ENCODE measurements at places on chromosomes 7 and 10.

DNA sequence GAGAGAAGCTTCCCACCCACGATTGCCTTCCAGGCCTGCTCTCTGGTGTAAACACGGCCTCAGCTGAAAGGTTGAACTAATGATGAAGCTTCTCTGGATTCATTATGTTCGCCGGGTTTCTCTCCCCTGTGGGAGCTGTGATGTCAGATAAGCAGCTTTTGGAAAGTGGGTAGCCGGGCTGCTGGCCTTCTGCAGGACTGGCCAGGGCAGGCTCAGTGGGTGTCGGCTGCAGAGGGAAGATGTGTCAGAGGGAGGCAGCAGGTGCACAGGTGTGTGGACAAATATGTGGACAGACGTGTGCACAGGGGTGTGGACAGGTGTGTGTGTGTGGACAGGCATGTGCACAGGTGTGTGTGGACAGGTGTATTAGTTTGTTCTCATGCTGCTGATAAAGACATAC, 28.5 kb upstream of the PSMG3 start:
- no peak for DNase-seq

DNA sequence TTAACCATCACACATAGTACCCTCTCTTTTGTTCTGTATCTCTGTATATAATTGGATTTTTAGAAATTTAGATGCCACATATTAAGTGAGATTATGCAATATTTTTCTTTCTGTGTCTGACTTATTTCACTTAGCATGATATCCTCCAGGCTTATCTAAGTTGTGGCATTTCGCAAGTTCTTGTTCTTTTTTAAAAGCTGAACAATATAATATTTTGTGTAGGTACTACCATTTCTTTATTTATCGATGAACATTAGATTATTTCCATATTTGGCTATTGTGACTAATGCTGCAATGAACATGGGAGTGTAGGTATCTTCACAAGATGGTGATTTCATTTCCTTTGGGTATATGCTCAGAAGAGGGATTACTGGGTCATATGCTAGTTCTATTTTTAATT, 295.0 kb downstream of the SUGCT start:
- no peak for DNase-seq

- no peak for DNase-seq
Observed at GRCh38 chr10:90195288-90195840, 494.0 kb downstream of the KIF20B start.

DNA sequence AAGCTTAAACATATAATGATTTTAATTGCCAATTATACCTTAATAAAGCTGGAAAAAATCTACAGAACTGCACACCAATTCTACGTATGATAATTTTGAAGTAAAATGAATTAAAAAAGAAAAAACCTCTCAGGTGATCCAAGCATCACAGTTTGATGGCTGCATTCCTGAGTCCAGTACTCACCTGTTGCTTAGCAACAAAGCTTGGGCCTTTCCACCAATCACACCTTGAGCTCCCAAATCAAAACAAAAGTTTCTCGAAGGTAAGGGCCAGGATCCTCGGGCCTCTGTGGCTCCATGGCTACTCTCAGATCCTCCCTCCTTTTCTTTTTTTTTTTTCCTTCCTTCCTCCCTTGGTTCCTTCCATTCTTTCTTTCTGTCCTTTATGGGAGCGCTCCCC, 137.2 kb upstream of the PCBD1 start:
- no peak for DNase-seq

- no peak for DNase-seq
Observed at GRCh38 chr7:155274633-155275355, 22.9 kb upstream of the INSIG1 start.

DNA sequence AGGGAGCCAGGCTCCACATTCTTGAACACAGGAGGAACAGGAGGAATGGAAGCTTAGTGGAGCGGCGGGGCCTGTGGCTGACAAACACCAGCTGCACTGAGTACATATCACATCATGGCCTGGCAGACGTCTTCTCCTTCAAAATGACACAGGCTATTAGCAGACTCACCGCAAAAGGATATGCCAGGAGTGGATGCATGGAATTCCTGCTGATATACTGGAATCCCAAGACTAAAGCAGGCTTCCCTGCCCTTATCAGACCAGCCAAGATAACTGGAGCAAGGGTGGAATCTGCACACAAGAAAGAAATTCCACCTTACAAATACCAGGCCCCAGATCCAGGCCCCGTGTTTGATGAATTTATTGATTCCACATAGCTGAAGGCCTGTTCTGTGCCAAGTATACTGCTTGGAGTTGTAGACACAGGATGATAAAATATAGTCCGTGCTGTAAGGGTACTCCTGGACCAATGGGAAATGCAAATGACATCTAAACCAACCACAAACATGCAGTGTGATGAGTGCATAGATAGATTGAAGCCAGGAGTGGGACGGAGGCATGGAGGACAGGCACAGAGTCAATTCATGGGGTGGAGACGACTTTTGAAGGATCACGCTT, 480.5 kb upstream of the ZMIZ1 start:
- no peak for DNase-seq

GRCh38 chr7:20299145-20299544, 31.6 kb upstream of the ITGB8 start:
- no peak for DNase-seq

- no peak for DNase-seq
Observed at GRCh38 chr10:133401500-133401899, 7.5 kb downstream of the MTG1 start.

DNA sequence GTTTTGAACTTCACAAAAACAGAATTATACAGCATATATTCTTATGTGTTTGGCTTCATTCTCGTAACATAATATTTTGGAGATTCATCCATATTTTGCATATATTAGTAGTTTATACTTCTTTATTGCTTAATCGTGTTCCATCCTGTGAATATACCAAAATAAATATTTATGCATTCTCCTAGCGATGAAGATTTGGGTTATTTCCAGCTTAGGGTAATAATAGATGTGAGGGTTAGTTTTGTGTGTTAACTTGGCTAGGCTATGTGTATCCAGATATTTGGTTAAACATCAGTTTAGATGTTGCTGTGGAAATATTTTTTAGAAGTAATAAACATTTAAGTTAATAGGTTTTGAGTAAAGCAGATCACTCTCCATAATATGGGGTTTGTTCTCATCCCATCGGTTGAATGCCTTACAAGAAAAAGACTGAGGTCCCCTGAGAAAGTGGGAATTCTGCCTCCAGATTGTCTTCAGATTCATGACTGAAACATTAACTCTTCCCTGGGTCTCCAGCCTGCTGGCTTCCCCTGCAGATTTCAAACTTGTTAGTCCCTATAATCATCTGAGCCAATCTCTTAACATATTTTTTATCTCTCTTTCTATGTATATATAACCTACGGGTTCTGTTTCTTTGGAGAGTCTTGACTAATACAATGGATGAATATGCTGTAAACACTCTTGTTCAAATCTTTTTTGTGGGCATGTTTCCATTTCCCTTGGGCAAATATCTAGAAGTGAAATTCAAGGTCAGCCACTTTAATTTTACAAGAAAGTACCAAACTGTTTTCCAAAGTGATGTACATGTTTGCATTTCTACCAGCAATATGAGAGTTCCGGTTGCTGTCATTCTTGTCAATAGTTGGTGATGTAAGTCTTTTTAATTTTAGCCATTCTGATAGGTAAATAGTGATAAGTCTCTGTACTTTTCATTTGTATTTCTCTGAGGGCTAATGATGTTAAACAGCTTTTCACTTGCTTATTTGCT, 48.7 kb downstream of the PDK4 start:
- no peak for DNase-seq

- no peak for DNase-seq
Observed at GRCh38 chr10:99329554-99330346, 594 bp downstream of the CNNM1 start.

DNA sequence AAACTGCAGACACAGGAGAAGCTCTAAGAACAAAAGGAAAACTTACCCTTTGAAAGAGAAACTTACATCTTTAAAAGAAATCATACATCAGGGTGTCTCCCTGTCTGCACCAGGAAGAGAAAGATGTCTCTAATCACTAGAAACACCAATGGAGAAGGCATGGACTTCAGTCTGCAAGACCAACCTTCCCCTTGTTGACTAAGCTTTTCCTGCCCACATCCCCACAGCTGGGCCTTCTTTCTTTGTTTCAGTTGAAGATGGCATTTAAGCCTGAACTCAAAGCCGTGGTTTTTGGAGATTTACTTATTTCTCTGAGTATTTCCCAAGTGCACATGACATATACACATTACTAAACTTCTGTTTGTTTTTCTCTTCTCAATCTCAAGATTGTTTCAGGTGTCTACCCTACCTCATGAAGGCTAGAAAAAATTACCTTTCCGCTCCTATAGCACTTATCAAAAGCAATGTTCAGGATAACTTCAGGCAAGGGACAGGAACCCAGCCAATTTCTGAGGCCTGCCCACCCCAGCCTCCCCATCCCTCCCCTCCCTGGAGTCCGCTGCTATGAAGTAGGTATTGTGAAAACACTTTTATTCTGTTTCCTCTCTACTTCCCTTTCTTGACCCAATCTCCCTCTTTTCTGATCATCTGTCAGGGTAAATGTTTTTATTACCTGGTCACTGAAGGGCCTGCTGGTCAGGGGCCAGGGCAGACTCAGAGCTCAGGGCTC, 2.8 kb upstream of the SLC29A3 start:
- no peak for DNase-seq

DNA sequence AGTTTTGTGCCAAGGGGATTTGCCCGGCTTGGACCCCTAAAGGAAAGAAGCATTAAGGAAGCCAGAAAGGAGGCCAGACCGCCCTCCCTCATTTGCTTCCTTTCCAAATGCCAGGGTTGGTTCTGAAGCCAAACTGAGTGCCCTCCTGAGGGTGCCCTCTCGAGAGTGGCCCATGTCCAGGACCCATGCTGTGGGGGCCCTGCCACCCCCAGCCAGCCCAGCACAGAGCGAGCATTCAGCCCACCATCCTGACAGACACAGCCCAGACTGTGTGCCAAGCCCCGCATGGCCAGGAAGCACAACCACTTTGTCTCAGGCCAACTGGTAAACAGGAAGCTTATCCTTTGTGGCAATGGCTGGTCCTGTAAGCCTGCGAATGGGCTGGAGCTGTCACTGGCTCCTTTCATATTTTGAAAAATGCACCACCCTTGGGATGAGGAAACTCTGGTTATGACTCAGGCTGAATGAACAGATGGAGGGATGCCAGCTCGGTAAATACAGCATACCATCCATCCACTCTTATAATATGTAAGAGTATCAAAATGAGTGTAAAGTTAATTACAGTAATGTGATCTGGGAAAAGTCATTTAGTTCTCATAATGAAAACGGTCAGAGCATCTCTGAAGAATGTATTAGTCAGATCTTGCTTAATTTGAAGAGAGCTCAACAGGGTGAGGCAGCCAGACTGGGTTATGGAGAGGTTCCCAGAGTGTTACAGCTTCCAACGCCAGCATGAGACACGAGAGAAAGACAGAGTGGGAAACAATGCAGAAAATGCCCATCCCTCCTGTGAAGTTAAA, 65.0 kb downstream of the STK17A start:
- no peak for DNase-seq

DNA sequence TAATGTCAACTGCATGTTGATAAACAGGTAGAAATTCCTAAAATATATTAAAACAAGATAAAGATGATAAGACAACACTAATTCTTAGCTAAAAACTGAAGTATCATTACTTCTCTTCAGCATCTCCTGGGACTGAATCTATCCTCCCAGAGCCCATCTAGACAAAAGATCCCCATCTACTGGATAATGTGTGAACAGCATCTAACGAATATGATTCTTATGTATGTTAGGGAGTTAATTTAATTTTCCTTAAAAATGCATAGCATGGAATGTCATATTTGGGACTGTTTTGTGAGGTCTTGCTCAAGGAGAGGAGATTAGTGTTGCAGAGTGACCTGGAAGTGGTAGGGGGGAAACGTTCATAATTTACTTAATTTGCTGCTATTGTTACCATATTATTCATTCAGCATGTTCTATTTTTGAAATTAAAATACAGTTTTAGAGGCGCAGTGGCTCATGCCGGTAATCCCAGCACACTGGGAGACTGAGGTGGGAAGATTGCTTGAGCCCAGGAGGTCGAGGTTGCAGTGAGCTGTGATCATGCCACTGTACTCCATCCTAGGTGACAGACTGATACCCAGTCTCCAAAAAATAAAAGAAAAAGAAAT, 305.1 kb upstream of the CSTF2T start:
- DNase-seq, result no peak

- no peak for DNase-seq
Observed at GRCh38 chr10:133420028-133420427, 4.4 kb downstream of the SPRN start.

GRCh38 chr10:31751051-31751737, 177.4 kb downstream of the ARHGAP12 start:
- no peak for DNase-seq

GRCh38 chr10:74363727-74364126, 212.7 kb downstream of the ADK start:
- DNase-seq, result no peak

DNA sequence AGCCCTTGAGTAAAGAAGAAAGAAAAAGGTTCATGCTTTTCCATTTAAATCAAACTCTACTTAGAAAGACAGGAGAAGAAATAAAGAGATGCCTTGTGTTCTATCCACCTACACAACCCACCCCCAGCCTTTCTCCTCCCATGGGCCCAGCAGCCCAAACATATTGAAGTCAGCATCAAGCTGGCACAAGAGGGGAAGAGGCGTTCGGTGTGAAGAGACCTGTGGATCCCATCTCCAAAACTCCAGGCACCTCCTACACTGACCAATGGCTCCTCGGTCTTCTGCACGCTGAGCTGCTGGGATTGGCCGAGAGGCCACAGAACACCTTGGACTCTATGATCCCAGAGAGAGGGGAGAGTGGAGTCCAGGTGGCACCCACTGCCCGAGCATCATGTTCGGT, 66.0 kb upstream of the CELF2 start:
- DNase-seq, result no peak

DNA sequence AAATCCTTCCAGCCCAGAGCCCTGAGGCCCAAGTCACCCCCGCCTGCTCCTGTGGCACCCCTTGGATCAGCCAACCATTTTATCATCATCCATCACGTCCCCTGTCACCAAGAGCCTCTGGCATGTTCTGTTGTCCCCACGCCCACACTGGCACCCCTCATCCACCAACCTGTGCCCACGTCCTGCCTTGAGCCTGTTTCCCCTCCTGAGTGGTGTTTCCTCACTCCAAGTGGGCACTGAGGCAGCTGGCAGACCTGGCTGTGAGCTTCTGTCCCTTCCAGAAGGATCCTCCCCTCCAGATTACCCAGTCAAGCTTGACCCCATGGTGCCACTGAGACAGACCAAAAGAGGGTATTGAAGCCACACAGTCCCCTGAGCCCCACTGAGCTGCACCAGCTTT, 71.4 kb upstream of the ANTXRL start:
- DNase-seq, result no peak

DNA sequence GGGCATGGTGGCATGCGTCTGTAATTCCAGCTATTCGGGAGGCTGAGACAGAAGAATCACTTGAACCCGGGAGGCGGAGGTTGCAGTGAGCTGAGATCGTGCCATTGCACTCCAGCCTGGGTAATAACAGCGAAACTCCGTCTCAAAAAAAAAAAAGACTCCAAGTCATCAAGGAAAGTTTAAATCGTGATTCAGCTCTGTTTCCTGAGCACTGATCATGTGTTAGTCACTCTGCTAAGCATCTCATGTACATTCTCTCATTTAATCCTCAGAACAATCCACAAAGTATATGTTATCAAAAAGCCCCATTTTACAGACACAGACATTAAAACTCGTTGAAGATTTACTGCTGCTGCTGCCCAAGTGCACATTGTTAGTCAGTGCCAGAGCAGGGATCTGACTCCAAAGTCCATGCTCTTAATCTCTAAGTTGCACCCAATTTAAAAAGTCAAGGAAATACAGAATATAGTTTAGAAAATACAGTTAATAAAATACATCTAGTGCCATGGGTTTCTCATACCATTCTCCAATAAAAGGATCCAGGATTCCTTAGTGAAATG, 6.2 kb downstream of the PIK3AP1 start:
- no peak for DNase-seq

- peak; percentile 16 for DNase-seq
Observed at GRCh38 chr10:22992075-22992474, 64.2 kb downstream of the ARMC3 start.
